ENCODE measurements at places on chromosomes 13 and 19.

DNA sequence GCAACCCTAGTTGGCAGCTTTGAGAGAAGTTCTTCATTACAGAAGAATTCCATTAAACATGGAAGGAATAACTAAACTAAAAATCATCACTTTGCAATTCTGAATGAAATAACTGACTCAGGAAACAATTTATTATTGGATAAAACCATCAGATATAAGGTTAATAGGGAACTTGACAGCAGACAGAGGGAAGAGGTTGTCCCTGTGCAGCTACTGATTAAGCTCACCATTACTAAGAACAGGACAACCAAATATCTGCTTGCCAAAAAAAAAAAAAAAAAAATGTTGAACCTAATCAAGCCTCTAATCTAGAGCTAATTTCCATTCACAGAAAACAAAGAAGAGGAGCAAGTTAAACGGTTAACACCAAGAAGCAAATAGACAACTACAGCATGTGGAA, 12.8 kb downstream of the N4BP2L2 start:
- DNase-seq: no peak

- DNase-seq: no peak
Observed at GRCh38 chr13:44278166-44278565, 95.5 kb upstream of the SERP2 start.

DNA sequence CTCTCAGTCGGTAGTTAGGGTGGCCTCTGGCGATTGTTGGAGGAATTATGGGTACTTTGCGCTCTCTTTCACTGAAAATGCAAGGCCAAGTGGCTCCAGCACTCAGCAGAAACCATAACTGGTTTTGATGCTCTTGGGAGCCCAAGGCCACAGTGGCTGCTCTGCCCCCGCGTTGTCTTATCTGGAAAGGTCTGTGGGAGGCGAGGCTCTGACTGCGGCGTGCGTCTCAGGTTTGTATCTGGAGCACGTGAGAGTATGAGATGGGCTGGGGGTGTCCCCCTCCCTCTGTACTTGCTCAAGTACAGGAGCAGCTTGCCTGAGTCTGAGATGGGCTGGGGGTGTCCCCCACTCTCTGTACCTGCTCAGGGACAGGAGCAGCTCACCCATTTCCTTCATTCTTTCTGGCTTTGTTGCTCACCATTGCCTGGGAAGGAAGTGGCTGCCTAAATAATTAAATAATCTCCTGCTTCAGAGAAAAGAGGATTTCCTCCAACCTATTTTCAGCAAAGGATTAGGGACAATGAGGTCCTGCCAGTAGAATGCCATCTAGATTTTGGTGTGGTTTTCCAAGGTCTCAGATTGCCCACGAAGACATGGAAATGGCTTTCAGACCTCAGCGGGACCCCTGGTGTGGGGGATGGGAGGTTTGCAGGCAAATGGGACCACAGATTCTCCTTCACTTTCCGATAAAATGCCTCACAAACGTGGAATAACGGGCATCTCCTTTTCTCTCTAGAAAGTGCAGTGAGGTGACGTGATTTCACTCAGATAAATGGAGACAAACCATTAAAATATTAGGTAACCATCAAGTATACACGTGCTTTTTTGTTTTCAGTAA, 14.7 kb downstream of the ATP11A start:
- DNase-seq: no peak

- no peak for DNase-seq
Observed at GRCh38 chr13:84399320-84400085, 517.2 kb upstream of the SLITRK1 start.

- DNase-seq: no peak
Observed at GRCh38 chr19:50902640-50903039, 8.6 kb downstream of the KLK4 start.

Measured in activated T-cell treated with anti-CD3 and anti-CD28 coated beads for 24 hours (primary cell).